ENCODE measurements at places on chromosomes 7 and 10.

DNA sequence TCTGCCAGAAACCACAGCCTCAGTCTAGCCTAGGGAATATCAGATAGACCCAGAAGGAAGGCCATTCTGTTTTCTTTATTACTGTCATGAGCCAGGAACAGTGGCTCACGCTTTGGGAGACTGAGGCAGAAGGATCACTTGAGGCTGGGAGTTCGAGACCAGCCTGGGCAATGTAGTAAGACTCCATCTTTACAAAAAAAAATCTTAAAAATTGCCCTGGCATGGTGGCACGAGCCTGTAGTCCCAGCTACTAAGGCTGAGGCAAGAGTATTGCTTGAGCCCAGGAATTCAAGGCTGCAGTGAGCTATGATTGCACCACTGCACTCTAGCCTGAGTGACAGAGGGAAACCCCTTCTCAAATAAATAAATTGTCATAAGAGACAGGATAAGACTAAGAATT lies 3.7 kb upstream of the ESYT2 start:
- no peak for DNase-seq

GRCh38 chr7:67267914-67268313 lies 271.3 kb downstream of the TYW1 start:
- no peak for DNase-seq

GRCh38 chr10:95360122-95360714 lies 69.4 kb upstream of the PDLIM1 start:
- peak; percentile 8 for DNase-seq

DNA sequence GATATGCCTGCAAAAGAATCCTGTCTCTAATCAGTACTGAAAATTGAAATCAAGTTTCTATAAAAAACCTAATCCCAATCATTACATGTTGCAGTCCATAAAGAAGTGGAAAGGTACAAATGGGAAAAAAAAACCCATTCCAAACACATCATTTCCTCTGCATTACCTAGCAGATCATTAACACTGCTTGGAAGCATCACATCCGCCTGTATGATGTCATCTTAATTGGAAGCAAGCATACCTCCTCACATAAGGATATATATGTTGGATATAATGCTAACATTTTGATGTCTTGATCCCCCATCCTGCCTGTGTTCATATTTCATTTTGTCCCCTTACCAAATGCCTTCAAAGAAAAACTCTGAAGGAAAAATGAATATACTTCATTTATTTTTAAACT lies 241.3 kb upstream of the AOAH start:
- no peak for DNase-seq

GRCh38 chr7:95396136-95397032 lies at the start of gene PON3:
PON3 (minus strand) TSS chr7:95396375; CDS start chr7:95396350, 25 bp downstream.
- DNase-seq = no peak

DNA sequence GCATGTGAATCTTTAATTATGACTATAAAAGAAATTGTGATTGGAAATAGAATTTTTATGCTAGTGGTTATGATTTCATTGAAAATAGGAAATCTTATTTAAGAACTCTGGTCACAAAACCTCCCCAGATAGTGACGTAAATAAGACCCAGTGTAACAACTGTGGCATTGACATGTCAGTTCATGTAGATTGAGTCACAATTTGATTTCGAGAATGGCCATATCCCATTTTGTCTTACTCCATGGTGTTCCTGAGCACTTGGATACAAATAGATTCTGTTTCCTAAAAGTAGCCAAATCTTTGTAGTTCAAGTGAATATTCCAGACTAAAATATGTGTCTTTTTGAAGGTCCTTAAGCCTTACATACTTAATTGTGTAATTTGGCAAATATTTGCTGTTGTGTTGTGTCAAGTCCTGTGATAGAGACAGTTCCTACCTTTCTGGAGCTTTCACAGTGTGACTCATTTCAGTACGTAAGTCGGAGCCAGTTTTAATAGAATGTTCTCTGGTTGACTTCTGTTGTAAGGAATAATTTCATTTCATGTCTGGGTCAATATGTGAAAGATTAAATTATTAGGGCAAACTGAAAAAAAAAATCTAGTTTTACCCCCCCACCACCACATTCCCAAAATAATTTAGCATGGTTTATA lies 37.1 kb upstream of the TOMM7 start:
- DNase-seq = no peak

DNA sequence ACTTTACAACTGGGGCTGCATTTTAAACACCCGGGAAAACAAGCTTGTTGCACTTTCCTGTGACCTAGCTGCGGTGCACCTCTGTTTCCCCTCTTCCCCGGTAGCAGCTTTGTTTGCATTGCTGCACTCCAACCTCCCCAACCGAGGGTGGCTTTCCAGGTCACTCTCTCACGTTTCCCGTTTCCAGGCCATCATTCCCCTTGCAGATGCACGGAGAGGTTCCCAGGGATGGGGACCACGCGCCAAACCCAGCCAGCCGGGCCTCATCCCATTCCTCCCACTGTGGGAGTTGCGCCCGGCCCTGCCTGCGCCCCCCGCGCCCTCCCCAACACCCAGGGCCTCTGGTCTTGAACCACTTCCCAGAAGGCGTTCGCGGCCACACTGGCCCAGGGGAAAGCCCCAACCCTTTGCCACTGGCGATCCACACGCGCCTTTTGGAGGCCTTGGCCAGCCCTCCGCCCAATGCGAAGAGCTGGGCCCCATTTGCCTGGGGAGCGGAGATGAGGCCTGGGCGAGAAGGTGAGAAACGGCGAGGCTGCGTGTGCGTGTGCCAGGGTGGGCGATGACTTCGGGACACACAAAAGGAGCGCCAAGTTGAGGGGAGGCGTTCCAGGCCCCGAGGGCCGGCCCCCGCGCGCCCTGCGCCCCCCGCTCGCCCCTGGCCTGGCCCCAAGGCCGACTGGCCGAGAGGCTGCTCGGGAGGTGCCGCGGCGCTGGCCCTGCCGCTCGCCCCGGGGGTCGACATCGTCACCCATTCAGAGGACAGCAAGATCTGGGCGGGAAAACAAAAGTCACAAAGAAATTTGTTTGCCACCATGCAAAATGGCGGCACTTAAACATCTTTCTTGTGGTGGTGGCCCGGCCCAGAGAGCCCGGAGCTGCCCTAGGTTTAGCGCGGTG lies 15.9 kb downstream of the SKIDA1 start:
- DNase-seq = no peak

DNA sequence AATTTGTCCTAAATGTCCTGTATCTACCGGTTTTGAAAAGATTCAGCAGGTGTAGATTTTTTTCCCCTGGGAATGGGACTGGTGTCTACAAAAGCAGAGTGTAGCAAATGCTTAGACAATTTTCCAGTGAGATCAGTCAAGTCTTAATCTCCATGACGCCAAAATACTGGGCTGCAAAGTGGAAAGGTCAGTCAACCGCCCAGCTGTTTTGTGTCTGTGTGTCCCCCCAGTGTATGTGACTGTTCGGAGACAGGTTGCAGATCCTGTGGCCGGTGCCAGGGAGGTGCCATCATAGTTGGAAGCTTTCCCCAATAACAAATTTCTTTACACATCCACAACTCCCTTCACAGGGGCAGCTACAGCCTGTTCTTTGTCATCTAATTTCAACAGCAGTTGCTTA lies 263.8 kb downstream of the ARHGAP12 start:
- no peak for DNase-seq

DNA sequence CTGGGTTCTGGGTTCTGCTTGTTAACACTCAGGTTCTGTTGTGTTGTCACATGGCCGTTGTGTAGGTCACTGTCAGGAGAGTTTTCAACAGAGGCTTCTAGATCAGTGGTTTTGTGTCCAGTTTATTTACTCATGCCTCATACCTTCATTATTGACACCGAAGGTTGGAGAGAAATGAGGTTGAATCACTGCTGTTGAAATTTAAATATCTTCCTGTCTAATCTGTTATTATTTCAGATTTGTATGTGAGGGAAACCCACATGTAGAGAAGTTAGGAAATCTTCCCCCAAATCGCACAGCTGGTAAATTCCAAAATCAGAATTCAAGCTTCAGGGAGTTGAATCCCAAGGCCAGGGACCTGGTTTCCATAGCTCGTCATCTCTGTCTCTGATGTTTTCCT lies 28.3 kb upstream of the KLF6 start:
- DNase-seq = no peak

DNA sequence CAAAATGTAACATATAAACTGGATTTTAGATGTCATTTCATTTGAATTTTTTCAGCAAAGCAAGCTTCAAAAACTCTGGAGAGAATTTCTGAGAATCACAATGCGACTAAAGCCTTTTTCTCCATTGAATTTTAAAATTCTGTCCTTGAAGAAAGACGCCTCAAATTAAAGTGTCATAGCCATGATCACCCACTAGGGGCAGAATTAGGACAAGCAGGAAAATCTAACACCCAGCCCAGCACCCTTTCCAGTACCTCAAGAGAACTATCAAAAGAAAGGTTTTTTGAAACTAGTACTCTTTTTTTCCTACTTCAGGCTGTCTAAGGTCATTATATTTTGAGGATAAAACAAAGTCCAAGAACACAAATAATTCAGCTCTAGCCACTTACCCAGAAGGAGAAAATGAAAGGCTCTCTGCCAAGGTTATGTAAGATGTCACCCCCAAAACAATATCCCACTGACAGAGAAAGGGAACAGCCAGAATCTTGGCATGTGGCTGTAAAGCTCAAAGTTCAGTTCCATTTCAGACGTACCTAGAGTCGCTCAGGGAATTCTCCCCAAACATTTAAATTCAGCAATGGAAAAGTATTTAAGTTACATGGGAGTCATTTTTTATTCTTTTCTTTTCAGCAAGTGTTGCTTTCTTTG lies 299.4 kb downstream of the SNX13 start:
- DNase-seq = peak; percentile 53

Measured in RPMI8226 (cell line).